Mucosa of descending colon (tissue), 3 donors: ENCODE measurements at places on chromosomes 2 and 18. TPM values are rescaled to one million over a fixed set of nuclear protein-coding genes. Genes with fewer than 3 reads are reported as not detected.

DNA sequence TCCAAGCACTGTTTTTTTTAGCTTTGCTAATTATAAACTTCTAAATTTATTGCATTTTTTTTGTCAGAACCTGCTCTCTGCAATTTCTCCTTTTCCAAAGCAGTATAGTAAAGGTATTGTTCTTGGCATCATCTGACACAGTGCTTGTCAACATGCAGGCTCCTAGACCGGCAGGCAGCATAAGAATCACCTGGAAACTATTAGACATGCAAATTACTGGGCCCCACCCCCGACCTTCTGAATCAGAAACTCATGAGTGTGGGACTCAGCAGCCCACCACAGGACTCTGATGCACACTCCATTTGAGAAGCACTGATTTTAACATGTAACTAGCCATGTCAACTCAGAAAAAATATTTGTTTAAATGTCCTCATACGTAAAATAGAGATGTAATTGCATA is 551.1 kb upstream of the CELF4 start:
- DNase-seq = no peak

GRCh38 chr2:65073879-65074565 is 17.8 kb downstream of the CEP68 start:
- no peak for DNase-seq

DSEL gene
- 1.0 TPM for total RNA-seq

- no peak for DNase-seq
These were observed 288.6 kb downstream of the MYCN start for GRCh38 chr2:16228951-16229350.

DNA sequence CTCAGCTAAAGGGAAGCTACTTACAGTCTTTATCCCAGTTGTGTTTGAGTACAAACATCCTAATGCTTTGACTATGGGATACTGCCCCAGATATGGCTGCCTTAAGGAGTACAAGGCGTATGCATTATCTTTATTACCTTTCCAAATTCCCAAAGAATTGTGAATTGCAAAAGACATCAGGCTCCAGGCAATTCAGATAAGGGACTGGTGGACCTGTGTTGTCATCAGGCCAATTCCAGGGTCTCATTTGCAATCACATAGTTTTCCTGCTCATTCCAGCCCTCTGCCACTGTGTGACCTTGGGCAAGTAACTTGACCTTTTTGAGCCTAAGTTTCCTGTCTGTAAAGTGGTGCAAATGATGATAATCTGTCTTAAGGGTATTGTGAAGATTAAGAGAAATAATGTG is 137.5 kb downstream of the FMNL2 start:
- DNase-seq = no peak

DNA sequence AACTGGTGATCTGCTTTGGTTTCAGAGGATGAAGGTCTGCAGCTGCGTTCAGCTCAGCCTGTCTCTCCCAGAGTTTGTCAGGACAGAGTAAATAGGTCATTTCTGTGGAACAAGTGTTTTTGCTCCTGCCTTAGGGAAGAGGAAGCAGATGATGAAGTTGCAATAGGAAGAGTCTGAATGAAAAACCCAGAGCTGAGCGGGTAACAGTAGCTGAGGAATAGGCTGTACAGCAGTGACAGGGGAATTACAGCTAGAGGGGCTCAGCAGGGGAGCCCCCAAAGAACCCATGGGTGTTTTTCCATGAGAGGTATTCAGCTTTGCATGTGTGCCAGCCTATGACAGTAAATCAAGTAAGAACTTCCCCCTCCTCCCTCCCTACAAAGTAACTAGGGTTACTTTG is 10.3 kb upstream of the CYBRD1 start:
- no peak for DNase-seq

GRCh38 chr2:188519136-188519535 is 227.5 kb downstream of the GULP1 start:
- DNase-seq = no peak

DNA sequence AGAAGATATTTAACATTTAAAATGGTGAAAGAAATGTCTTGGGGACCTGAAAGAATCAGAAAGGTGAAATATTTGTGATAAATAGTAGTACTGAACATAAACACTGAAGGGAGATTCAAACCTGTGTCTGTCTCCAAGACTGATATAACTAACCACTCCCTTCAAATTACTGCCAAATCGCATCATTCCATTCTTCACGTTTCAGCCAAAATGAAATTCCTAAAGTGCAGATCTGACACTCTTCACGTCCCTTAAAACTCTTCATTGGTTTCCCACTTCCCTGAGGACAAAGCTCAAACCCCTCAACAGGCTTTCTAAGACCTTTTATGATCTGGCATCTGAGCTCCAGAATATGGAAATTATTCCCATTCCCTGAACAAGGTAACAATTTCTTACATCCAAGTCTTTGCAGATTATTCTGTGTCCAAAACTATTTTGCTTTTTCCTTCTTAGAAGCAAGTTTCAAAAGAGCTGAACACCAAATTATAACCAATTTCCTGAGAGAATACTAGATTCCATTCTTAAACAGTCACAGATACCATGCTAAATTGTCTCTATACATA is 18.9 kb downstream of the SLC8A1 start:
- no peak for DNase-seq

DNA sequence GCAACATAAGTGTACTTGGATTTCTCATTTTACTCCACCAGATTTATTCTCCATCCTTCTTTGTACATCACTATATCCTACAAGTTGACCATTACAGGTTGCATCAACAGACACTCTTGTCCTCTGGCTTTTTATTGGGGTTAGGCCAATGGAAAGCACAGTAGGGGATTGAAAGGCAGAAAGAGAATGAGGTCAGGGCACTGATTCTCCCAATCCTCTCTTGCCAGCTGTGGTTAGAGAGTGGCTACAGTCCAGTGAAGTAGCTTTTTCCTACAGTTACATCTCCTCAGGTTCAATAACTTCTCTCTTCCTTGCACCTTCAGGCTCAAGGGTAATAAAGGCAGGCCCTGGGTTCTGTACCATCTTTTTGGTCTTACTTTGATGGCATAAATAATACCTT is 20.2 kb upstream of the COL5A2 start:
- no peak for DNase-seq

DNA sequence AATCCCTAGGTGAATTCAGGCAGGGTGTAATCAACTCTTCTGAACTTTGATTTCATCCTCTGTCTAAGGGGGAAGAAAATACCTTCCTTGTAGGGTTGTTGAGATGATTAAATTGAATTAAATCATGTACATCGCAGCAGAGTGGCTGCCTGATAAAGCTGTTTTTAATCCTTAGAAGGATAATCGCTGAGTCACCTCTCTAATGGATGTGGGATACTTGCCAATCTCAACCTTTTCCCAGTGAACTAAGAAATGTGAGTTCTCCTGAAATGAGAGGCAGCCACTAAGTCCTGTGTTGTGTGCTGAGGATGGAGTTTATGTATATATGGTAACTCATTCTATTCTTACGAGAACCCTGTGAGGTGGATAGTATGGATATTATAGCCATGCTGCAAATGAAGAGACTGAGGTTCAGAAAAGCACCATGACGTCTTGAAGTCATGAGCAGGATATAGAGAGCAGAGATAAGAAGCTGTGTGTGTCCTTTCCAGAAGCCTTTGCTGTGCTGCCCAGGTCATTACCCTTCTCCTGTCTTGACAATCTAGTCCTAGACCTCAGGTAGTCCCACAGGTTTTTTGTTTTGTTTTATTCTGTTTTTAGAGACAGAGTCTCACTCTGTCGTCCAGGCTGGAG is 93.3 kb downstream of the HNRNPLL start:
- DNase-seq = no peak

DNA sequence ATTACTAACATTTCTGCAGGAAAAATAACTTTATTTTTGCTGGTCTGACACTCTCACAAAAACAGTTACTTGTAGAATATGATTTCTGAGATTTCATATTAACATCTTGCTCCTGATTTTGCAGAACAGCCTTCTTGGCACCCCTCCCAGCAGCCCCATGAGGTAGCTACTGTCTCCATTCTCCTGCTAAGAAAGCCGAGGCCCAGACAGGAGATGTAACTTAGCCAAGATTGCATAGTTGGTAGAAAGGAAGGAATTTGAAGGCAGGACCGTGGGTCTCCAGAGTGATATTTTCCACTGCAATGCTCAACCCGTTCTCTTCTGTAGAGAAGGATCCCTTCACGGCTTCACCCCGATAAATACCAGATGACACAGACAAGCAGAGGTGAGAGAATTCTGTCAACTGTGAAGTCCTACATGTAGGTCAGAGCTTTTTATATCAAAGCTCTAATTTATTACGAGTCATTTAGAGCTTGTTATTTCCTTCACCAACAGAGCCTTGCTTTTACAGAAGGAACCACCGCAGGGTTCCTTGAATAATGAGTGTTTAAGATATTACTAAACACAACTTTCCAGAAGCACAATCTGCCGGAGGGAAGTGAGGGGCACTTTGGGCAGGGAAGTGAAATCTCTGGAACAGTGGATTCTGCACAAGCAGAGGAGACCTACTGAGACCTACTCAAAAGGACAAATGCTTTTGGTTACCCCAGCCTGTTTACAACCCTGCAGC is 48.0 kb upstream of the MYCN start:
- no peak for DNase-seq

DNA sequence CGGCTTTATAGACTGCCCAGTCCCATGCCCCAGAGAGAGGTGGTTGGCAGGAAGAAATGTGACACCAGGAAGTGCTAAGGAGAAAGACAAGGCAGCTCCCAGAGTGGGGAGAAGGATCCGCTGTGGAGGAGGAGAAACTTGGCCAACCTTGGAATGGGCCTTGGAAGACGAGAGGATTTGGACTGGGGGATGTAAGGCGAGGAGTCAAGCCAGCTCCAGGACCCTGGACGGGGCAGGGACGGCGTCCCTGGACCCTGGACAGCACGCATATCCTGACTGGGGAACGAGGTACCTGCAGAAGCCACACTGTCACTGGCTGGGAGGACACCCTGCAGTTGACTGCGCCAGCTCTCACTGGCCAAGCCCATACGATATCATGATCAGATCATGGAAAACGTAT is 153.4 kb downstream of the BCL2 start:
- no peak for DNase-seq

DNA sequence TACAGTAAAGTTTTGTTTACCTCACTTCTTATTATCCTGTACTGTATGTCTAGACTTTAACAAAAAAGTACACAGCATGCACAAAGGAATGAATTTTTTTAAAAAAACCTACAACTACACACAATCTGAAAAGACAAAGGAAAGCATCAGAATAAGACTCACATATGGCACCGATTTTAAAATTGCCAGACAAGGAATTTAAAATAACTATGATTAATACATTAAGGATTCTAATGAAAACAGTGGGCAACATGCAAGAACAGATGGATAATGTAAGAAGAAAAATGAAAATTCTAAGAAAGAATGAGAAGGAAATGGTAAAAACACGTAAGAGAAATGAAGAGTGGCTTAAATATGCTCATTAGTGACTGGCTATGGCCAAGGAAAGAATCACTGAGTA is 638.2 kb downstream of the FBXO15 start:
- no peak for DNase-seq

REEP1 gene
- total RNA-seq = 50.3 TPM

CAPN13 gene
- 36.7 TPM for total RNA-seq

DNA sequence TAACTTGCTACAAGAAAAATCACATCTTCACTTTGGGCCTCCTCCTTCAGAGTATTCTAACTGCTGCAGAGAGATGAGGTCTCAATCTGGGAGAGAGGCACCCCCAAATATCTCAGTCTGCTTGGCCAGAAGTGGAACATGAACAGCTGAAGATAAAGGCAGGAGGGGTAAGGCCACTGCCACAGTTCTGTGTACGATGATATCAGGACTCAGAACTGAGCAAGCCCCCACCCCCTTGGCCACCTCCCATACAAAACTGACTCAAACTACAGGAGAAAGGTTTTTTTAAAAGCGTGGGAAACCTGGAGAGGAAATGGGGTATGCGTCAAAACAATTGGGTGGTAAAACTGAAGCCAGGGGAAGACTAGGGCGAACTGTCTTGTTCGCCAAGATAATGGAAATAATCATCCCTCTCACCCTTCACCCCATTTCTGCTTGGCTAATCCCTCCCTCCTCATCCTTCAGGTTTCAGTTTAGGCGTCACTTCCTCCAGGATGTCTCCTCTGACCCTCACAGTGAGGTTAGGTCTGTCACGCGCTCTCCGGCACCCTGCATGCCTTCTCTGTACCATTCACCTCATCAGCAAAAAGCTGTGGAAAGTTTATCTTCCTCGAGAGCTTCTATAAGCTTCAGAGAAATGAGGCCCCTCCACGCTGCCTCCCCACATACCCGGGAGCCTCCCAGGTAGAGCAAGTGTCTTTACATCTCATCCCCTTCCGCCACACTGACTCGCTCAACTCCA is 64.4 kb downstream of the SFXN5 start:
- DNase-seq = no peak

IL36A gene
- total RNA-seq = not detected

MYCN gene
- total RNA-seq = 1.1 TPM

- no peak for DNase-seq
These were observed 3.5 kb downstream of the ATP6V1B1 start for GRCh38 chr2:70939001-70939838.

DNA sequence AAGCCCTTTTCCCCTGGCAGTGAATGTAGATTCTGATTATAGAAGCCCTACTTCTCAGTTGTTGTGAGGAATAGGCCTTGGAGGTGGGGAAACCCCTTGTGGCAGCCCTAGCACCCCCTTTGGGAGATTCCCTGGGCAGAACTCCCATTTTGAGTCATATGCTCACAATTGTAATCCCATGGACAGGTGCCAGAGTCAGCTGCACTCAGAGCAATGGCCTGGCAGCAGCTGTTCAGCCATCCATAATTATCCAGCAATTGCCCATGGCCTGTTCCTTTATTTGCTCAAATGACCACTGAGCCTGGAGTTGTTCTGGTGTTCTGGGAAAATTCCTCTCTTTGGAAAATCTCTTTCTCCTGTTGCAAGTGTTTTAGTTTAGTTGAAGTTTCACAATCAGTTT is 71.7 kb downstream of the PTRHD1 start:
- no peak for DNase-seq

EPG5 gene
- 25.6 TPM for total RNA-seq

DOCK10 gene
- 20.6 TPM for total RNA-seq

DNA sequence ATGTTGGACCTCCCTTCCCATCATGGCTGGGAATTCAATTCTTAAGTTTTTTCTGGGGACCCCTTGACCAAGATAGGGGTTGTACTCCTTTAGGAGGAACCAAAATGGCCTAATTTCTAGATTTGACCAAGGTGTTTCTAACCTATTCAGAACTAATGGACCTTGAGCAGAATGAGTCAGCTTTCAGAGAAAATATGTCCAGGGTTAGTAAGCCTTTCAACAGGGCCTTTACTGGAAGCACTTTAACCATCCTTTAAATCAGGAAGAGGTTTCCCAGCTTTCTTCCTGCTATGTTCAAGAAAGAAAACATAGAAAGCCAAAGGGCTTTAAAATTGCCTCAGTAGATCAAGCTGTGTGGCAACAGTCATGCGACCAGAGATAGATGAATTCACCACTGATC is 1184.9 kb upstream of the ACVR2A start:
- no peak for DNase-seq

LRP1B gene
- 1.6 TPM for total RNA-seq

DNA sequence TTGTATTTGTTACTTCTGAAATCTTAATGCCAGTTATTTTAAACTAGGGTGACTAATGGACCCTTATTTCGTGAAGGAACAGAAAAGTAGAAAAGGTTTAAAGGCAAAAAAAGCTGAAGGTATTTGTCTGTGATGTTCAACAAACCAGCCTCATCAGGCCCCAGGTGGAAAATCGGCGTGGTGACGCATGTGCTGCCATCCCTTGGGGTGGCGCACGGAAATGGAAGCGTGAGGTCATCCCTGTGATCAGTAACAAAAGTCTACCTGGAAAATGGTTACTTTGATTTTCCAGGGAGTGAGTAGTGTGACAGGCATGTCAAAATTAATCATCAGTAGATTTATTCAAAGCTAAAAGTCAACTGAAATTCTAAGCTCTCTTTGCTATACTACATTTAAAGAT is 313.2 kb downstream of the GBX2 start:
- no peak for DNase-seq
